ENCODE measurements at places on chromosomes 3 and 15. TPM values are rescaled to one million over a fixed set of nuclear protein-coding genes. Genes with fewer than 3 reads are reported as not detected.

GRCh38 chr3:98780343-98780742, 17.2 kb downstream of the ST3GAL6 start:
- H3K4me3 ChIP-seq = no peak overlapping the region
- peaks cover 66% of the 10 kb centered on the region for H3K4me1 ChIP-seq
- no peaks in the 10 kb centered on the region for H3K27me3 ChIP-seq
- peak; percentile 4 for DNase-seq
- no peaks in the 10 kb centered on the region for H3K36me3 ChIP-seq
- H3K27ac ChIP-seq = peak overlapping the region; percentile 84

- H3K36me3 ChIP-seq = no peaks in the 10 kb centered on the region
- H3K27ac ChIP-seq = no peak overlapping the region
- H3K4me3 ChIP-seq = no peak overlapping the region
- DNase-seq = no peak
- no peaks in the 10 kb centered on the region for H3K4me1 ChIP-seq
These were observed 98.3 kb downstream of the PIK3R4 start for GRCh38 chr3:130648293-130648692.

GRCh38 chr3:5579946-5580345, 392.4 kb downstream of the EDEM1 start:
- DNase-seq = no peak
- H3K27ac ChIP-seq = no peak overlapping the region
- H3K36me3 ChIP-seq = no peaks in the 10 kb centered on the region
- no peaks in the 10 kb centered on the region for H3K4me1 ChIP-seq
- H3K4me3 ChIP-seq = no peak overlapping the region

GRCh38 chr3:73653351-73653750, 28.6 kb upstream of the PDZRN3 start:
- no peak overlapping the region for H3K27ac ChIP-seq
- no peaks in the 10 kb centered on the region for H3K27me3 ChIP-seq
- peaks cover 9% of the 10 kb centered on the region for H3K4me1 ChIP-seq
- H3K36me3 ChIP-seq = no peaks in the 10 kb centered on the region
- DNase-seq = no peak
- no peak overlapping the region for H3K4me3 ChIP-seq

DNA sequence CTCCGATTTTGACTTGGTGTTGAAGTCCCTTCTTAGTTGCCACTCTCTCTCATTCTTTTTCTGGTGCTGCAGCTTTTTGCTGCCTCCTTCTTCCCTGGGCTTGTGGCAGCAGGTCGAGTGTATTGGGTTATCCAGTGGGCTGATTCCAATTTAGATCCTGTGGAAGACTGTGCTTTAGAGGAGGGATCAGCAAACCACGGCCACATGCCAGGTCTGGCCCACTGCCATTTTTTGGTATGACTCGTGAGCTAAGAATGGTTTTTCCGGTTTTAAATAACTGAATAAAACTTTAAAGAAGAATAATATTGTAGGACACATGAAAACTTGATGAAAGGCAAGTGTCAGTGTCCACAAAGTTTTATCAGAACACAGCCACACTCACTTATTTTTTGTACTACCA, 330.5 kb downstream of the ROBO2 start:
- no peaks in the 10 kb centered on the region for H3K4me1 ChIP-seq
- no peak overlapping the region for H3K4me3 ChIP-seq
- H3K27ac ChIP-seq = no peak overlapping the region
- no peak for DNase-seq
- no peaks in the 10 kb centered on the region for H3K36me3 ChIP-seq

DNA sequence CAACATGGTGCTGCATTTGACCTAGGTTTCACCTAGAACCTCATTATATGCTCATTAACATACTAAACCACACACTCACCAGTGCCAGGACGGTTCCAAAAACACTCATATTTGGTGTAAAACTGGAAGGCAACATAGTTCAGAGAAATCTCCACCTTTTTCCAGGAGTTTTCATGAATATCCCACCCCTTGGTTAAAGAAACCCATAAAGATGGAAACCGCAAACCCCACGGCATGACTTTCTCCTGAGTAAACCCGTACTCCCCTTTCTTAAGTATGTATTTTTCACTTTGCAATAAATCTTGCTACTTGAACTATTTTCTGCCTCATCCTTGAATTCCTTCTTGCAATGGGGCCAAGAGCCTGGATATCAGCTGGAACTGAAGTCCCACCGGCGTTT, 379.3 kb downstream of the MAGI1 start:
- no peak overlapping the region for H3K27ac ChIP-seq
- H3K27me3 ChIP-seq = no peaks in the 10 kb centered on the region
- DNase-seq = no peak
- H3K4me3 ChIP-seq = no peak overlapping the region

- no peaks in the 10 kb centered on the region for H3K36me3 ChIP-seq
- no peak overlapping the region for H3K27ac ChIP-seq
- no peaks in the 10 kb centered on the region for H3K27me3 ChIP-seq
- H3K4me1 ChIP-seq = peaks cover 8% of the 10 kb centered on the region
These were observed 204.4 kb upstream of the RASGRP1 start for GRCh38 chr15:38768970-38769369.

DNA sequence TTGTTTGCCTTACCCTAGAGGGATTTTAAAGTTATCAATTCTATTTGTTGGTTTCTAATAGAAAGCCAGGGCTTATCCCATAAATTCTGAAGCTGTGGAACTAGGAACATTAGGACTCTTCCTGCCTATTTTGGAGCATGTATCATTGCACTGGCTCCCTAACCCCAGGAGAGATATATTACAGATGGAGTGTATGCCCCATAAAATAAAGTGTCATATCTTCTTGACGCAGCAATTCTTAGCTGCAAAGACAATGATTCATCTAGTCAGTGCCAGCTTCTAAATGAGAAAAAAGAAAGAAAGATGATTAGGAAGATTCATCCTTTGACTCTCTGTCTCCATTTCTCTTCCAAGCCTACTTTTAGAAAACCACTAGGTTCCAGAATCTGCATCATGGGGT, 74.8 kb upstream of the MAGI1 start:
- H3K27ac ChIP-seq = peak overlapping the region; percentile 44
- H3K4me3 ChIP-seq = no peak overlapping the region
- no peaks in the 10 kb centered on the region for H3K36me3 ChIP-seq
- H3K4me1 ChIP-seq = peaks cover 29% of the 10 kb centered on the region
- peak; percentile 81 for DNase-seq
- no peaks in the 10 kb centered on the region for H3K27me3 ChIP-seq

DNA sequence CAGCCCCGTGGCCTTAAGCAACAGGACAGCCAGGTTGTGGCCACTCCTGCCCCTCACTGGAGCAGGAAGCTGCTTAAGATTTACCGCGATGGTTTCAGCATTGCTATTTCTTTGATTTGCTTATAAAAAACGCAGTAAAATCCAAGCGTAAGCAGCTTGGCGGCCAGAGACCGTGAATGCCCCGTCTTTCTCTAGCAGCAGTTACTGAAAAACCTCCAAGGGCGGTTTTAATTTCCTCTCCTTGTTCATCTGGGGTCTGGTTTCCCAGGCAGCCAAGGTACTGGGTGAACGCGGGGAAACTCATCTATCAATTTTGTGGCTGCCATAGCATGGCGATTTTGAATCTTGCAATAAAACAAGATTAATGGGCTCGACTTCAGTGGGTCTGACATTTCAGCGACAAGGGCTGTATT, 130.3 kb downstream of the MINAR1 start:
- DNase-seq = peak; percentile 89
- H3K27me3 ChIP-seq = peaks cover 17% of the 10 kb centered on the region
- peak overlapping the region; percentile 30 for H3K4me3 ChIP-seq

DNA sequence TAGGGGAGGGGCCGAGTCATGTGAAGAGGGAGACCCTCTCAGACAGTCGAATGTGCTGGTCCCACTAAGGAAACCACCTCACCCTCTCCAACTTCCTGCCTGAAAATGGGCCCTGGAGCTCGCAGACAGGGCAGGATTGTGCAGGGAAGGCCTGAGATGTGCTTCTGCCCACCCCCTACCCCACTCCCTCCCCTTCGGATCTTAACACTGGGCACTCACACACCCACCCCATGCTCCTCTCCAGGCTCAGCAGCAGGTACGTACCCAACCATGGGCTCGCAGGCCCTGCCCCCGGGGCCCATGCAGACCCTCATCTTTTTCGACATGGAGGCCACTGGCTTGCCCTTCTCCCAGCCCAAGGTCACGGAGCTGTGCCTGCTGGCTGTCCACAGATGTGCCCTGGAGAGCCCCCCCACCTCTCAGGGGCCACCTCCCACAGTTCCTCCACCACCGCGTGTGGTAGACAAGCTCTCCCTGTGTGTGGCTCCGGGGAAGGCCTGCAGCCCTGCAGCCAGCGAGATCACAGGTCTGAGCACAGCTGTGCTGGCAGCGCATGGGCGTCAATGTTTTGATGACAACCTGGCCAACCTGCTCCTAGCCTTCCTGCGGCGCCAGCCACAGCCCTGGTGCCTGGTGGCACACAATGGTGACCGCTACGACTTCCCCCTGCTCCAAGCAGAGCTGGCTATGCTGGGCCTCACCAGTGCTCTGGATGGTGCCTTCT, 20.0 kb downstream of the ATRIP start:
- DNase-seq = peak; percentile 72
- H3K27ac ChIP-seq = peak overlapping the region; percentile 100
- no peaks in the 10 kb centered on the region for H3K27me3 ChIP-seq
- peak overlapping the region; percentile 78 for H3K4me3 ChIP-seq
- peaks cover 27% of the 10 kb centered on the region for H3K36me3 ChIP-seq

DNA sequence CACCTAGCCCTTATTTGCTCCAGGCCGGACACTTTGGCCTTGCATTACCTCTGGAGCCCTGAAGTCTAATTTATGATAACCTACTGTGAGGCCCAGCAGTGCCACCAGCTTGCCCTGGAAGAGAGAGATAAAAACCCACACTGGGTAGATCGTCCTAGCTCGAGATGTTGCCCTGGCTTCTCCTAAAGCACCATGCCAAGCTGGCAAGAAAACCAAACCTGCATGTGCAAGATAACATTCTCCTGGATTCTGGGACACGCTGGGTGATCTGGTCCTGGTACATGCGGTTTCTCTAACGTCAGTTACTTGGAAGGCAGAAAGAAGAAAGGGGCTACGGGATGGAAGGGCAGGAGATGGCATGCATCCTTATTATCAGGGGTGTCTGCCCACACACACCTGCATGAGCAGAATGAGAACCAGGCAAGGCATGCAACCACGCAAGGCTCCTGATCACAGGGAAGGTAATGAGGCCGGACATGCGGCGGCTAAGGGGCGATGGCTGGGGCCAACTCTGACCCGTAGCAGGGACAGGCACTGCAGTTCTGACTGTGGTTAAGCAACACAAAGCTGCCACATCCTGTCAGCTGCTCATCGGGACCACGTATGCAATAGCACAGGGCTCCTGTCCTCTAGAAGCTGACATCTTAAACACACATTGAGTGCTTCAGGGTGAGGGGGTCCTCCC, 73.0 kb downstream of the OXNAD1 start:
- H3K4me3 ChIP-seq = no peak overlapping the region
- H3K27me3 ChIP-seq = no peaks in the 10 kb centered on the region
- peaks cover 11% of the 10 kb centered on the region for H3K36me3 ChIP-seq
- no peak for DNase-seq
- H3K4me1 ChIP-seq = peaks cover 17% of the 10 kb centered on the region

DNA sequence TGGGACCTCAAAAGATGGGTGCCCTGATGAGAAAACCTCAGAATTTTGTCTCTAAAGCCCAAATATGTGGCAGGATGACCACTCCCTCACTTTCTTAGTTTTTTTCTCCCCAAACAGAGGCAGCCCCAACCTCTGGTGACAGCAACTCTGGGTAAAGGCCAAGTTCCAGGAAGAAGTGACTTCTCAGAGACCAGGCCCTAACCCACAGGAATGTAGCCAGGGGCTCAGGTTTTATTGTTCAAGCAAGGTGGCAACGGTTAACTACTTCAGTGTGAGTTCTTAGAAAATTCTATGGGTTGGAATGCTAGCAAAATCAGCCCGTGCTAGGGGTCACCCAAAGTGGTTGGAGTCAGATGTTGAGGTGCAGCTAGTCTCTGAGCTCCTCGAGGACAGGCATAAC, 5.1 kb upstream of the DNAJA4 start:
- H3K36me3 ChIP-seq = no peaks in the 10 kb centered on the region
- no peaks in the 10 kb centered on the region for H3K27me3 ChIP-seq
- H3K4me3 ChIP-seq = no peak overlapping the region
- no peak for DNase-seq
- H3K27ac ChIP-seq = no peak overlapping the region

DNA sequence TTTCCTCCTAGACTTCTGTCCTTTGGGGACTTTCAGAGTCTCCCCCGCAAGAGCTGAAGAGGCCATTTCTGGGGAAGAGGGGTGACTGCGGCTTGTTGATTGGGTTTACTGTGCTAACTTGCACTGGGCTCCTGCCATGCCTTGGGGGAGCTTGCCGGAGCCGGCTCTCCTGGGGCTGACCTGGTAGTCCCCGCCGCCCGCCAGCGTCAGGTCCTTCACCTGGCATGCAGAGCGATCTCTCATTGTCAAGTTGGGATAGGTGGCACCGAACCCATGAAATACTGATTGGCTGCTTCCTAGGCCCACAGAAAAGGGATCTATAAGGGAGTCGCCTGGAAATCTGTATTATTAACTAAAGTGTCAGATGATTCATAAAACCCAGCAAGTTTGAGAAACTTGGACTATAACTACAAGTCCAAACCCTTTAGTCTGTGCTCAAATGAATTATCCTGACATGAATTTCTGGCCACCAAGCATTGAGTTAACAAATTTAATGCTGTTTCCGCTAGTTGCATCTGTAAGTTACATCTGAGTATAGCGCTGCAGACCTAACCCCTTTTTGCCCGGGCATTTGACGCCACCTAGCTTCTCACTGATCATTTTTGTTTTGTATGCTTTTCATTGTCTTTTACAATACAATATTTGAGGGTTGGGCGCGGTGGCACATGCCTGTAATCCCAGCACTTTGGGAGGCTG, 607 bp upstream of the IMP3 start:
- peak; percentile 88 for DNase-seq
- H3K27ac ChIP-seq = peak overlapping the region; percentile 81
- peak overlapping the region; percentile 99 for H3K4me3 ChIP-seq
- no peaks in the 10 kb centered on the region for H3K27me3 ChIP-seq
- peaks cover 27% of the 10 kb centered on the region for H3K4me1 ChIP-seq

GRCh38 chr15:25450163-25450562, 11.3 kb upstream of the UBE3A start:
- H3K36me3 ChIP-seq = no peaks in the 10 kb centered on the region
- H3K4me1 ChIP-seq = no peaks in the 10 kb centered on the region
- H3K27ac ChIP-seq = no peak overlapping the region

DNA sequence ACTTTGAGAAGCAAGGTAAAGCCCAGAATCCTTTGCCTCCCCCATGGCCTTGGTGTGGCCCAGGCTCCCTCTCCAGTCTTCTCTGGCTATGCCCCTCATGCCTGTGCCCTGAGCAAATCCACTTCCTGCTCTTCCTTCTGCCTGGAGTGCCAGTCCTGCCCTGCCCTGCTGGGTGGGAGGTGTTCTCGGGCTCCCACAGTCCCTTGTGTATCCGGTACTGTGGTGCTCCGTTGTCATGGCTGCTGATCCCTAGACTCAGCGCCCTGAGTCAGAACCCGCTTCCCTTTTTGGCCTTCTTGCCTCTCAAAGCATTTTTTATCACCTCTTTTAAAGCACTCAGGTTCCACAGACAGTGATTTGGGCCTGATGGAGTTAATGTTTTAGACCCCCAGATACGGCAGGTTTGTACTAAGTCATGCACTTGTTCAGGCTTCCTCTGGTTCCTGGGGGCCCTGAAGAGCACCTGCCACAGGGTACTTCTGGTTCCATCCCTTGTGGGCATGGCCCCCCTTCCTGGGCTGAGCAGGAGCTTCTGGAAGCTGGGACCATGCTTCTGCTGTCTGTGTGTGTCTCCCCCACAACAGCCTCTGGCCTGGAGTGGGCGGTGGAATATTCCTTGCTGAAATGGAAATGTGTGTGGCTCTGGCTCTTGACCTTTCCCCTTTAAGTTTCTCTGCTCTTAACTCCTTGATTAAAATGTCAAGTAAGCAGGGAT, 29.6 kb upstream of the ADAMTS7 start:
- no peaks in the 10 kb centered on the region for H3K36me3 ChIP-seq
- peaks cover 12% of the 10 kb centered on the region for H3K4me1 ChIP-seq
- H3K4me3 ChIP-seq = peak overlapping the region; percentile 11
- H3K27ac ChIP-seq = peak overlapping the region; percentile 56
- peak; percentile 96 for DNase-seq

The GMNC gene
- under 0.01 TPM for total RNA-seq

The TEX55 gene
- not detected for total RNA-seq

Data from osteoblast (primary cell).